ENCODE measurements at places on chromosomes 13 and 19. TPM values are rescaled to one million over a fixed set of nuclear protein-coding genes. Genes with fewer than 3 reads are reported as not detected.
A peak's percentile ranks its signal among the peaks of the same experiment; 100 is the strongest.

The PGLYRP2 gene
- total RNA-seq: not detected

The TNNI3 gene
- 42.1 TPM for total RNA-seq

The SHISA2 gene
- not detected for total RNA-seq

The GGN gene
- total RNA-seq: 0.47 TPM

The DZIP1 gene
- total RNA-seq: 0.17 TPM

The LACC1 gene
- 2.6 TPM for total RNA-seq

The GFY gene
- 2.6 TPM for total RNA-seq

The TMEM255B gene
- 7.7 TPM for total RNA-seq

The KCTD12 gene
- total RNA-seq: 1.9 TPM

DNA sequence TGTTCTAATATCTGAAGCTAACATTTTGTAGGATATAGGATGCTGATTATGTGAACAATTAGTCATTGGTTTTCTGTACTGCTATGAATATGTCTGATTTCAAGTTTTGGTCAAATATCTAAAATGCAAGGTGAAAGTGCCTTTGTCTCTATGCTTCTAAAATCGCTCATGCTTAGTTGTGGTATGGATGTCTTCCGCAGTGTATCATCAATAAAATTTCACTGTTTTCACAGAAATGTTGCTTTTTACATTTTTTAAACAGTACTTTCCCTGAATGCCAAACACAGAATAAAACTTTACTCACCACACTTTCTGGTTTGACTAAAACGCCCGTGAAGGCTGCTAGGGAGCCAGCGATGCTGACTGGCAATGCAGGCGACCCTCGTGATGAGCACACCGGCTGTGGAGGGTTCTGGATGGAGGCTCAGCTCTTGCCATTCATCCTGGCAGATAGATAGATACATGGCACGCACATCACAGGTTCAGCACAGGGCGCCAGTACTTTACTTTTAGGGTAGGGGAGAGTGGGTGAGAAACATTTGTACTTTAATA is 40.1 kb downstream of the SLC7A9 start:
- DNase-seq: no peak
- no peaks in the 10 kb centered on the region for H3K27me3 ChIP-seq
- H3K4me3 ChIP-seq: no peak overlapping the region
- H3K36me3 ChIP-seq: no peaks in the 10 kb centered on the region

- H3K27me3 ChIP-seq: no peaks in the 10 kb centered on the region
- DNase-seq: peak; percentile 94
- H3K4me1 ChIP-seq: peaks cover 61% of the 10 kb centered on the region
- peak within 1 kb of the TSS; percentile 83 for H3K27ac ChIP-seq
These were observed at the start of gene KLF5 for GRCh38 chr13:73058736-73059459. KLF5 (plus strand) TSS chr13:73059005; CDS start chr13:73059328, 323 bp downstream.

GRCh38 chr19:14395262-14395661 is 14.0 kb downstream of the ADGRE5 start:
- H3K27me3 ChIP-seq: no peaks in the 10 kb centered on the region
- no peaks in the 10 kb centered on the region for H3K4me1 ChIP-seq
- no peak overlapping the region for H3K27ac ChIP-seq
- H3K36me3 ChIP-seq: peaks cover 13% of the 10 kb centered on the region
- DNase-seq: no peak
- no peak overlapping the region for H3K4me3 ChIP-seq

- no peak overlapping the region for H3K27ac ChIP-seq
- H3K4me3 ChIP-seq: no peak overlapping the region
- DNase-seq: no peak
These were observed 460.0 kb downstream of the FOXO1 start for GRCh38 chr13:40206241-40207000.

- no peak overlapping the region for H3K27ac ChIP-seq
- no peak for DNase-seq
- H3K36me3 ChIP-seq: no peaks in the 10 kb centered on the region
- no peak overlapping the region for H3K4me3 ChIP-seq
- H3K4me1 ChIP-seq: no peaks in the 10 kb centered on the region
These were observed 4.5 kb downstream of the SPART start for GRCh38 chr13:36341718-36342117.

DNA sequence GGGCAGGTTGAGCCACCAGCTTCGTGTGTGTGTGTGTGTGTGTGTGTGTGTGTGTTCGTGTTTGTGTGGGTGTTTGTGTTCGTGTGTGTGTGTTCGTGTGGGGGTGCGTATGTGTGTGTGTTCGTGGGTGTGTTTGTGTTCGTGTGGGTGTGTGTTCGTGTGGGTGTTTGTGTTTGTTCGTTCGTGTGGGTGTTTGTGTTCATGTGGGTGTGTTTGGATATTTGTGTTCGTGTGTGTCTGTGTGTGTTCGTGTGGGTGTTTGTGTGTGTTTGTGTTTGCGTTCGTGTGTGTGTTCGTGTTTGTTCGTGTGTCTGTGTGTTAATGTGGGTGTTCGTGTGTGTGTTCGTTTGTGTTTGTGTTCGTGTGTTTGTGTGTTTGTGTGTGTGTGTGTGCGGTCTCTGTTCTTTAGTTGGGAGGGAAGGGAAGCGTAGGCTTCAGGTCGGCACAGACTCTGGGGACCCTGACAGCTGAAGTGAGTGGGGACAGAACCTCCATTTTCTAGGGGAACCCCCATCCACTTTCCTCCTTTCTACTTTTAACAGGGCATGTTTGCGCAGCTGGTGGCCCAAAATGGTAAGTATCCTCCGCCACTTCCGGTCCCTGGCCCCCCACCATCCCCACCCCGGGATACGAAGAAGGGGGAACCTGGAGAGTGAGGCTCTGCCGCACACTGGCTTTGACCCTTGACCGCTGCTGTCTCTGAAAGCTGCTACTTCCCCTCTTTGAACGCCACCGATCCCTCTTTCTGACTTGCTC is 1.6 kb downstream of the TNFSF9 start:
- H3K27ac ChIP-seq: peak overlapping the region; percentile 68
- H3K4me3 ChIP-seq: peak overlapping the region; percentile 95
- peaks cover 25% of the 10 kb centered on the region for H3K4me1 ChIP-seq
- peaks cover 18% of the 10 kb centered on the region for H3K36me3 ChIP-seq

GRCh38 chr13:44955406-44955805 is 33.9 kb downstream of the NUFIP1 start:
- DNase-seq: no peak
- H3K27me3 ChIP-seq: no peaks in the 10 kb centered on the region
- peaks cover 3% of the 10 kb centered on the region for H3K36me3 ChIP-seq

DNA sequence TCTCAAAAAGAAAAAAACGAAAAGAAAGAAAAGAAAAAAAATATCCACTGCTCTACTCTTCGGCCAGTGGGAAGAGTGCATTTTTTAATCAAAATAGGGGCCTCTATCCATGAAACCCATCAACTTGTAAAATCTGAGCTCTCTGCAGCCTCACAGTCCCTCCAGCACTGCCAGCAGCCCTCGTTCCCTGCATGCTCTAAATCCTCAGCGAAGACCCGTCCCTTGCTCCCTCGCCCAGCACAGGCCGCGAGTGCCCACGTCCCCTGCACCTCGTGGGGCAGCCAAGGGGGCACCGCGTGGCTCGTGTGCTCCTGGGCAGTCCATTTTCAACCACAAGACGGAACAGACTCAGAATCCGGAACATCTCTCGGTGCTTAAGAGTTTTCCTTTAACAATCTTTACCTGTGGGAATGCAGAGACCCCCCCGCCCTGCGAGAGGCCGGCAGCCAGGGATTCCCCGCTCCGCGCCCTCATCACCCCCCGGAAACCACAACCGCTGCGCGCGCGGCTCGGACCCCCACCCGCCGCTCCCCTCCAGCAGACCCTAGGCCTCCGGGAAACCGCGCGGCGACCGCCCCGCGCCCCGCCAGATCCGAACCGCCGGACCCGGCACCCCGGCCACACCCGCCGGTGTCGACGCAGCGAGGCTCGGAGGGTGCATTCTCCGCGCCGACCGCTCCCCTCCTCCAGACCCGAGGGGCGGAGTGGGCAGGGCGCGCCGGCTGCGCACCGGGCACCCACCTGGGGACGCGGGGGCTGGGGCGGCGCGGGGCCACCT is 638 bp downstream of the ANKRD27 start:
- peak overlapping the region; percentile 81 for H3K4me3 ChIP-seq
- 0 out of 2 replicates have a peak, but pooled peaks cover 4% of the 10 kb centered on the region for H3K36me3 ChIP-seq
- peak overlapping the region; percentile 85 for H3K27ac ChIP-seq
- H3K27me3 ChIP-seq: no peaks in the 10 kb centered on the region

DNA sequence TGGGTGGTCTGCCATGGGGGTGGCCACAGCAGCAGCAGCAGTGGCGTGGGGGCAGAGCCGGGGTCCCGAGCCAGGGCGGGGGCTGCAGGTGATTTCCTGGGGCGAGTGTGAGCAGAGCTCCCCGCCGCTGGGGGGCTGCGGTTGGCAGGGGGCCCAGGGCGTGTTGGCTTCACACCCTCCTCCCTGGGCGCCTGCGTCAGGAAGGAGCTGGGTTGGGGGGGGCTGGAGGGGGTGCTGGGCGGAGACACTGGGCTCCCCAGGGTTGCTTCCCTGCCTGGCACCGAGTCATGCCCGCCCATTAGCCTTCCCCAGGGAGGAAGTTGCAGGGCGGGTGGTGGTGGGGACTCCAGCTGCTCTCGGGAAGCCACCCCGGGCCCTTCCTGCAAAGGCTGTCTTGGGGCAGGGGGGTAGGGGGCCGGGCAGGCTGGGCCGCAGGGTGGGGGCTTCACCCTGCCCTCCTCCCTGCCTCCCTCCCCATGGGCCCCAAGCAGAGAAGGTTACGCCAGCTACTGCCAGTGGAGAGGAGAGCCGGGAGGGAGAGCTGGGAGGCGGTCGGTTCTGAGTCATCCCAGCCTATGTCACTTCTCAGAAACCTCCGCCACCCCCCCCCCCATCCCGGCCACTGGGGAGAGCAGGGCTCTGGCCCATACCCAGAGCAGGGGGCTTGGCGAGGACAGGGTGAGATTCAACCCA is 4.6 kb downstream of the MIDN start:
- H3K27ac ChIP-seq: peak overlapping the region; percentile 99
- peak overlapping the region; percentile 74 for H3K4me3 ChIP-seq
- no peaks in the 10 kb centered on the region for H3K27me3 ChIP-seq
- DNase-seq: no peak

GRCh38 chr19:33921165-33921564 is 124.5 kb downstream of the KCTD15 start:
- H3K27me3 ChIP-seq: 0 out of 2 replicates have a peak, but pooled peaks cover 3% of the 10 kb centered on the region
- H3K4me3 ChIP-seq: no peak overlapping the region
- H3K36me3 ChIP-seq: no peaks in the 10 kb centered on the region
- no peak for DNase-seq

DNA sequence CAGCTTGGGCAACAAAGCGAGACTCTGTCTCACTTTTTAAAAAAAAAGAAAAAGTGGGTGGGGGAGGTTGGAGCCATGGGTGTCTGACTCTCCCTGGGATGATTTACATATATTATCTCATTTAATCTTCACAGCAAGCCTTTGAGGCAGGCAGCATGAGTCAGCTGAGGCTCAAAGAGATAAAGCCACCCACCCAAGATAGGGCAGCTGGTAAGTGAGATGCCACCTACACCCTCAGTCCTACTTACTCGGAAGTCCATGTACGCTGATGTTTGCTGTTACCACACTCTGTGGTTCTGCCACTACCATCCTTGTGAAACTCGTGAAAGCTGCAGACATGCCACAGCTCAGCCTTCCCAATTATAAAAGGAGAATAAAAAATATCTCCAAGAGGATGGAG is 142.0 kb upstream of the TSHZ3 start:
- no peak overlapping the region for H3K4me3 ChIP-seq
- H3K27ac ChIP-seq: no peak overlapping the region
- H3K4me1 ChIP-seq: no peaks in the 10 kb centered on the region
- H3K27me3 ChIP-seq: no peaks in the 10 kb centered on the region
- H3K36me3 ChIP-seq: no peaks in the 10 kb centered on the region

DNA sequence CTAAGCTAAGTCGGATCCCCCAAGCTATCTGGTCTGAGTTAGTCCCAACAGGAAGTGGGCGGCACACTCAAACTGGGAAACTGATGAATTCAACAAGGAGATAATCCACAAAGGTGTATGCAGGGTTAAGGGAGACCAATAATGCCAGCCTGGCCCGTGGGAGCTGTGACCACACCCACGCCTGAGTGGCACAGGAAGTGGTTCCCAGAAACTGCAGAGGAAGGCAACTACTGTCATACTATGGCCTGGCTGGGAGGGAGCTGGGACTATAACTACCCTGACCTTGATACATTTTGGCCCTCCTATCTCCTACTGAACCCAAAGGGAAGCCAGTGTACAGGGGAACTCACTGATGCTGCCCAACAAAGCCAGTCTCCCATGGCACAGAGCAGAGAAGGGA is 85.5 kb upstream of the TDRD3 start:
- H3K4me1 ChIP-seq: no peaks in the 10 kb centered on the region
- H3K36me3 ChIP-seq: no peaks in the 10 kb centered on the region
- no peak overlapping the region for H3K4me3 ChIP-seq
- H3K27ac ChIP-seq: no peak overlapping the region
- no peak for DNase-seq
- no peaks in the 10 kb centered on the region for H3K27me3 ChIP-seq

- no peaks in the 10 kb centered on the region for H3K4me1 ChIP-seq
- H3K27me3 ChIP-seq: peaks cover 24% of the 10 kb centered on the region
- no peaks in the 10 kb centered on the region for H3K36me3 ChIP-seq
- no peak overlapping the region for H3K27ac ChIP-seq
- no peak for DNase-seq
These were observed 25.7 kb upstream of the WASF3 start for GRCh38 chr13:26531742-26532141.

DNA sequence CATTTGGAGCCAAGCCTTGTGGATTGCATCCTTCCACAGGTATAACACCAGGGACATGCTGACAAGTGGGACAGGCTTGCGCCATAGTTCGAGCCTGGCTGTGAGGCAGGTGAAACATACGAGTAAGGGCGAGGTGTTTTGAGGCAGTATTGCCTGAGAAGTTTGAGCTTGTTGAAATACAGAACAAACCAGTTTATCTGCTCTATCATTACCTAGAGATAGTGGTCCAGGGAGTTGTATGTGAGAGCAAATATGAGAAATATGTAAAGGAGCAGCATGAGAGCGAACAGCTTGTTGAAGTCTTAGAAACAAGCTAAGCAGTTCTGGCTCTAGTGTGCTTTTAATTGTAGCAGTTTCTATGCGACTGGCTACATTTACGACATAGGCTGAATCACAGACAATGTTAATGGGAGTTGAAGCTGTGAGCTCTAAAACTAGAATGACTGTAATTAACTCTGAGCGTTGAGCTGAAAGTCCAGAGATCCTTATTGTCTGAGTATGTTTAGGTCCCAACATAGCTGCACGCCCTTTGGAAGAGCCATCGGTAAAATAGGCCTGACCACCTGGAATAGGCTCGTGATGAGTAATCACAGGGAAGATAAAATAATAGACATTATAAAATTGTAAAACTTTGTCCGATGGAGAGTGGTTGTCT is 8.2 kb downstream of the ZNF439 start:
- H3K27me3 ChIP-seq: no peaks in the 10 kb centered on the region
- no peak overlapping the region for H3K4me3 ChIP-seq
- H3K36me3 ChIP-seq: no peaks in the 10 kb centered on the region
- no peak overlapping the region for H3K27ac ChIP-seq

All from HCT116 (cell line).